ENCODE measurements at places on chromosomes 1 and 21. TPM values are rescaled to one million over a fixed set of nuclear protein-coding genes. Genes with fewer than 3 reads are reported as not detected.

Gene GUCA2A
- total RNA-seq: not detected

GRCh38 chr1:110242062-110242461 lies 31.9 kb downstream of the KCNC4 start:
- DNase-seq: no peak

GRCh38 chr1:36084497-36085115 lies 712 bp downstream of the TEKT2 start:
- DNase-seq: no peak

DNA sequence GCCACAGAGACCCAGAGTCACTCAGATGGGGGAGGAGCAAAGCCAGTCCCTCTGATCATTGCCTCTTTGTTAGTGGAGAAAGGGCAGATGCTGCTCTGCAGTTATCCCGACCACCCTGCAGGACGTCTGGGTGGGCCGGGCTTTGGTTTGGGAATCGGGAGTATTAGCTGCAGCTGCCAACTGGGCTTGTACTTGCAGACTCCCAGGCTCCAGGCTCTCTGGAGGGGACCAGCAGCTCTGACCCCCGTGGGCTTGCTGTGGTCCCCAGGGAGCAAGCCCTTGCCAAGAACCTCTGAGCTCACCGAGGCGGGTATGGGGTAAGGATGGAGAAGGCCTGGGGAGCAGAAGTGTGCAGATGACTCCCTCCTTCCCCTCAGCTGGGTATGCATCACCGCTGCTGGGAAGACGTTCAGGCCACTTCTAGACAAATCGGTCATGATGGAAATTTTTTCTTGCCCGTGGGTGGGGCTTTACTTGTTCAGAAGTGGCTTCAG lies 21.6 kb downstream of the MAPKAPK2 start:
- peak; percentile 58 for DNase-seq

- DNase-seq: no peak
These were observed 1.9 kb downstream of the PLA2G2F start for GRCh38 chr1:20141001-20141400.

DNA sequence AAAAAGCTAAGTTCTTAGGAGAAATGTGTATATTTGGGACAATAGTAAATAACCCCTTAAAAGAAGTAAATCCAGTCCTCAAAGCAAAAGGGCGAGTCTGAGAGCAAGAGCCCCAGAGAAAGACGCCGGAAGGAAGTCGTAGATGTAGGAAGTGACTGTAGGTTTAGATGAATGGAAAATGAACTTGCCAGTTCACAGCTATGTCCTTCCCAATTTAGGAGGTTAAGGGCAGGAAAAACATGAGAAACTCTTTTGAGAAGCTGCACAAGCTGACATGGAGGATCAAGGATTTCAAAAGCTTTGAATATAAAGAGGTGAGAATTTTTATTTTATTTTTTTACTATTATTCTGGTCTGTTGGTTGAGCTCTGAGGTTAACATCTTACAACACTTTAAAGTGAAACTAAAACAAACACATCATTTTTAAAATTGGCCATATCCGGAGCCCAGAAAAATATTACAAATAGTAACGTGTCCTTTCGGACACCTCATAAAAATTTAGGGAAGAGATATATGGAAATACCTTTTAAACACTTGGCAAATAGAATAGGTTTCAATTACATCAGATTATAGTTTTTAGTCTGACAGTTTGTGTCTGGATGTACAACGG lies 1178.6 kb downstream of the MRPL39 start:
- no peak for DNase-seq

Data from myocyte (in vitro differentiated cells).